ENCODE measurements at places on chromosomes 4 and X.
A peak's percentile ranks its signal among the peaks of the same experiment; 100 is the strongest.

DNA sequence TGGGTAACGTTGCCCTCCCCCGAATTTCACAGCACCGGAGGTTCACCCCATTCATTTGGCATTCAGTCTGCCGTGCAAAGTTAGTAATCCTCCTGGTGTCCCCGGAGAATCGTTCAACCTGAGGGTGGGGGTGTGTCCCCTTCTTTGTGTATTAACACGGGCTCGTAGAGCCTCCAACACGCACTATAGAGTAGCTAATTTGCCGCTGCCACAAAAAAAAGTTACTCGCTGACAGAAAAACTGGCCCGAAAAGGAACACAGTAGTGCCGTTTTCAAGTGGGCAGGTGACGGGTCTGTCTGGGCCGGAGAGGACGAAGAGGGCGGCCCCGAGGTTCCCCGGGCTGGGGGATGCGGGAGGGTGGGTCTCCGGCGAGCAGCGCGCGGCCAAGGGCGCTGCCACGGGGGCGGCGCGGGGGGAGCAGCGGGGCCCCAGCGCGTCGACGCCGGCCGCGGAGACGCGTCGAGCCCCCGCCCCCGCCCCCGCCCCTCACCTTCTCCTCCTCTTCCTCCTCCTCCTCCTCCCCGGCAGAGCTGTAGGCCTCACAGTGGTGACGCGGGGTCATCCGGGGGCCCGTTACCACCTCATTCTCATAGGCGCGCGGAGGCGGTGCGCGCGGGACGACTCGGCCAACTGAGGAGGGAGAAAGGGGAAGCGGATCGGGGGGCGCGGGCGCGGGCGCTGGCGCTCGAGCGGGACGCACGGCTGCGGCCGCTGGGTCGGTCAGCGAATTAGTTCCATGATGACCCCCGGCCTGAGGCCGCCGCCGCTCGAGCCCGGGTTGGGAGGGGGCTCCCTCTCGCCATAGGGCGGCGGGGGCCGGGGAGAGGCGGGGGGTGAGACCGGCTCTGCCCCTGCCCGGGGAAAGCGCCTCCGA, 571 bp downstream of the CCNI start:
- peak; percentile 32 for DNase-seq

- DNase-seq, result peak; percentile 42
Measured at GRCh38 chrX:119880552-119881437, 9.2 kb downstream of the NDUFA1 start.

- DNase-seq, result no peak
Measured at GRCh38 chr4:112916868-112917267, 132.6 kb upstream of the ANK2 start.

DNA sequence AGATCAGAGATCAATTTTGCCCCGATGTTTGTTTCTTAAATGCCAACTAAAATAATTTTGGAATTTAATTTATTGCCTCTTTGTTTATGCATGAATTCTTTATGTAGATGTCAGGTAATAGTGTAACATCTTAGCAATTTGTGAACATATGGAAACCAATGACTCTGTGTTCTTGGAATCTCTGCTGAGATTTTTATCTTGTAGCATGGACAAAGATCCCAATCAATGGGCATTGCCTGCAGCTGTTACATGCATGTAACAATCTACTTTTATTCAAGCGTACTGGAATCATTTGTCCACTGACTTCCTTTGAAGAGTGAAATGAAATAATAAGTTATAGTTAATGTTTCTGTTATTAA, 61.6 kb upstream of the ARSJ start:
- no peak for DNase-seq

- no peak for DNase-seq
Measured at GRCh38 chr4:53221832-53222480, 143.9 kb downstream of the SCFD2 start.

Data from HuH-7.5 (cell line).